GM23248 (cell line): ENCODE measurements at places on chromosomes 4 and X. TPM values are rescaled to one million over a fixed set of nuclear protein-coding genes. Genes with fewer than 3 reads are reported as not detected.
A peak's percentile ranks its signal among the peaks of the same experiment; 100 is the strongest.

DNA sequence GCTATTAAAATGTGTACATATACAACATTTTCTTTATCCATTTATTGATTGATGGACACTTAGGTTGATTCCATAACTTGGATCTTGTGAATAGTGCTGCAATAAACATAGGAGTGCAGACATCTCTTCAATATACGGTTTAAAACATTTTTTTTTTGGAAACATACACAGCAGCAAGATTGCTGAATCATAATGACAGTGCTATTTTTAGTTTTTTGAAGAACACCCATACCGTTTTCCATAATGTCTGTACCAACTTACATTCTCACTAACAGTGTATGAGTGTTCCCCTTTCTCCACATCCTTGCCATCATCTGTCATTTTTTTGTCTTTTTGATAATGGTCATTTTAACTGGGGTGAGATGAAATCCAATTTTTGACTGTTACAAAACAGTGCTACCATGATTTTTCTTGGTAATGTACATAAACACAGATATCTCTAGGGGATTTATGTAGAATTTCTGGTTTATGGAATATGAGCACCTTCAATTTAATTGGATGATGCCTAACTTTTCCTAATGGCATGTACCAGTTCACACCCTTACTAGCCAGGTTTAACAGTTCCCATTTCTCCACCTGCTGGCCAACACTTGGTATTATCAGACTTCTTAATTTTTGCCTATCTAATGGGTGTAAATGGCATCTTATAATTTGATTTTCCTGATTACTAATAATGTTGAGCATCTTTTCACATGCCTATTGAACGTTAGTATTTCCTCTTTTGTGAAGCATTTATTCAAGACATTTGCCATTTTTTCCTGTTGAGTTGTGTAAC is 21.0 kb upstream of the TMSB15B start:
- peak; percentile 51 for DNase-seq

DNA sequence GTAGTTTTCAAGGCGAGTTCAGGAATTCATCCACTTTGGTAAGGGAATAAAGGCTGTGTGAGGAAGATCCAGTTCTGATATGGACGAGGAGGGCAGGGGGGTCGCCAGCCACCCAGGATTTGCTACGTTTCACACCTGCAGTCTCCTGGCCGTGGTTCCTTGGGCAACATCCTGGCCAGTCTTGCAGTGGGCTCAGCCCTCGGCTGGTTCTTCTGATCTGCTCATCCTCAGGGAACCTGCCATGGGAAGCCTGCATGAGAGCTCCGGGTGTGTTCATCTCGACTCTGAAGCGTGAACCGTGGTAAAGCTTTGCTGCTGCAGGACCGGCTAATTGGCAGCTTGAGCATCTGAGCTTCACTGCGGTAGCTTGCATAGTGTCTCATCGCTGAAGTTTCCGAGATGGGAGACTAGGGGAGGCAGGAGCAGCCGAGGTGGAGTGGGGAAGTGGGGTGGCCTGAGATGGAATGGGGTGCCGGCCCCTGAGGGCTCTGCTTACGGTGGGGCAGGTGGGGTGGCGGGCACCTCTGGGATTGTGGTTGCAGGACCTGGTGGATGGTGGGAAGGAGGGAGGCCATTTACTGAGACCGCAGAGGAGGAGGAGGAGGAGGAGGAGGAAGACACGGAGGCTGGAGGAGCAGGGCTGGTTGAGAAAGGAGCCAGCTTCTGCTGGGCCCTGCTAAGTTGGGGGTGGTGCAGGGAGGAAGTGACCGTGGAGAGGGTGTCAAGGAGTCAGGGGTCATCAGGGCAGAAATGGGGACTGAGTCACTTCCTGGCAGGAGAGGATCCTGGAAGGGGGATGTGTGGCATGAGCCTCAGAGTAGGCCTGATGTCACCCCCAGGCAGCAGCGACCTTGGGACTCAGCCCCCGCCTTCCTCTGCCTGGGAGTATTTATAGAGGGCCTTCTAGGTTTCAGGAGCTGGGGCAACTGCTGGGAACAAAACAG is 213.1 kb upstream of the PSAPL1 start:
- DNase-seq: peak; percentile 58

- DNase-seq: no peak
Observed at GRCh38 chrX:31551913-31552312, 480.1 kb upstream of the FTHL17 start.

DNA sequence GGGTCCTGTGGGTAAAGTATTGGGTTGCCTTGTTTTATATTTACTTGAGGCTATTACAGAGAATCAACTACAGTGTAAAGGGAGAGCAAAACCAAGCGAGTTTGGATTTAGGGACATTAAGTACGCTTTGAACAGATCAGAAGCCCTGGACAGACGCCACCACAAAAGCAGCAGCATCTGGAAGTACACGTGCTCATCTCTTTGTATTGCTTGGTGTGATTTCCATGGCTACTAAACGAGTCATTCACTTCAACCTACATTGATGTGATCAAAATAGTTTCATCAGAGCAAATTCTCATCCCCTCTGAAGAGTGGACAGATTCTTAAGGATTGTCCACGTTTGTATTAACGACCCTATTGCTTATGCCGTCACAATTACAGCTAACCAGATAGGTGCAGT is 85.1 kb downstream of the SORBS2 start:
- DNase-seq: peak; percentile 39

DNA sequence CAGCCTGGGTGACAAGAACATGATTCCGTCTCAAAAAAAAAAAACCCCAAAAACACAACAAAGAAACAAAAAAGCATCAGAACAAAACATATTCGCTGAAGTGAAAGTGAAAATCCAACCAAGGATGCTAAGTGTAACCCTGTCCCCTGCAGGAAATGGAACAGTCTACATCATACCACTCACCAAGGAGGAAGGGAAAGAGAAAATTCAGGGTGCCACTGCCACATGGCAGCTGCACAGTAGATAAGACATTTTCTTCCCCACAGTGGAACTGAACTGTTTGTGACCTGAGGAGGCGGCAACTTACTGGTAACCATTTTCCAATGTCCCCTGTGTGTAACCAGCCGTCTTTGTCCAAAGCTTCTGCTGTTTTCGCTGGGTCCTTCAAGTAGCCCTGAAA is 28.2 kb upstream of the CENPU start:
- DNase-seq: no peak

DNA sequence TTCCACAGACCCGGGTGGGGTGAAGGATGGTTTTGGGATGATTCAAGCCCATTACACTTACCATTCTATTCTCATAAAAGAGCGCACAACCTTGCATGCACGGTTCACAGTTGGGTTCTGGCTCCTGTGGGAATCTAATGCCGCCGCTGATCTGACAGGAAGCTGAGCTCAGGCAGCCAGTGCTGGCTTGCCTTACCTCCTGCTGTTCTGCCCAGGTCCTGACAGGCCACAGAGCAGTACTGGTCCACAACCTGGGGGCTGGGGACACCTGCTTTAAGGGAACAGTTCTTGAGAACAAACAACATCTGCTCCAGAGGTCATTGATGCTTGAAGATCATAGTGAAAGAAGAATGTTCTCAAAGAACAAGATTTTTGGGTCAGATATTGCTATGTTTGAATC is 8.0 kb upstream of the HS3ST1 start:
- DNase-seq: no peak

- no peak for DNase-seq
Observed at GRCh38 chr4:17664755-17665154, 50.3 kb downstream of the MED28 start.

The RNF4 gene
- polyA plus RNA-seq: 63.1 and 67.8 TPM in 2 replicates

DNA sequence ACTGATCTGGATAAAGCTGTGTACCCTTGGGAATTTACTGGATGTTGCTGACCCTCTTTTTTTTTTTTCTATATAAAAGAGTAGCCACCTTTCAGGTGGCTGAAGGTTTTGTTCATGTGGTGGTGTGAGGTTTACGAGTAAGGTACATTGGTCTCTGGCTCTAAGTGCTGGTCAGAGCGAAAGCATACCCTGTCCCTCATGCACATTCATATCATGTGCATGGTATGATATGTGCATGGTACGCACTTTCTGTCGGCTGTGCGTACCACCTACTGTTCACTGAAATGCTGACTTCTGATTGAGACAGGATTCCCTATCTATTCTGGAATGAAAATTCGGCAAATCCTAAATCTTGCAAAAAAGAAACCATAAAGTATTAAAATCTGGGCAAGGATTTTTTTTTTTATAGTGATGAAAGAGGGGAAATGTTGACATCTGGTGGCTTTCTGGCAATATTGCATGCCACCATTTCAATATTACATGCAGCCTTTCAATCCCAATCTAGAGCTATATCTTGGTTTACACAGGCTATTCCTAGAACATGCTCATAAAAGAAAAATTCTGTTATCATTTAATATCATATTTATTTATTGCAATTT is 32.8 kb downstream of the FAM149A start:
- peak; percentile 61 for DNase-seq

DNA sequence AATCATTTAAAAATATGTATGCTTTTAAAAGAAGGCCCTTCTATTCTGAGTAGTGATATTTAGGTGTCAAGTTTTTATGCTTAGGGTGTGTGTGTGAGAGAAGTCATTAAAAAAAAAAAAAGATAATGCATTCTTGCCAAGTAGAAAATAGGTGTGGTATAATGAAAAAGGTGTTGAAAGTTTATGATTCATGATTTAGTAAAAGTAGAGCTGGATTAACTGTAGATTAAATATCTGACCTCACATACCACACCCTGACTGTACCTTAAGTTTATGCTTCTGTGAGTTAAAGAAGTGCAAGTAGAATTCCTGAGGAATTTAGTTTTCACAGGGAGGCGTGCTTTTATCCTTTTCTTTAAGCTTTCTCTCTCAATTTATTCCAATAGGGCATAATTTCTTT is 71.1 kb downstream of the BMPR1B start:
- no peak for DNase-seq

The MAGEA2 gene
- polyA plus RNA-seq: not detected in 2 replicates

- DNase-seq: peak; percentile 69
Observed at GRCh38 chrX:22629105-22629725, 356.5 kb downstream of the CBLL2 start.

- no peak for DNase-seq
Observed at GRCh38 chr4:25050370-25051078, 19.8 kb upstream of the LGI2 start.

- no peak for DNase-seq
Observed at GRCh38 chr4:88826771-88827170, 129.1 kb upstream of the NAP1L5 start.

DNA sequence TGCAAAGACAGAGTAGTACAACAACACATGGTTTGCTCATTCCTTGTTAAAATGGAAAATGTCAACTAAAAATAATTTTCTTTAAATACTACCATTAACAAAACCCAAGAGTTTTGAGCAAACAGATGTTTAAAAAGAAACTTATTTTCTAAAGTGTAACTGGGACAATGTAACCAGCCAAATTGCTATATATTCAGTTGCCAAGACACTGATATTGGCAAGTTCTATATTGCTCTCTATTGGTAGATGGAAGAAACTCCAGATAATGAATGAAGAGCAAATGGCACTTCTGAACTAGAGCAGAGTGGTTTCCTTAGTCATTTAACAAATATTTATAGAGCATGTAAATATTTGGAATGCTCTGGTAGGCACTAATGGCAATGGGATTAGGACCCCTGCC is 966.2 kb downstream of the RPA4 start:
- no peak for DNase-seq

The PCDH11X gene
- not detected in 2 replicates for polyA plus RNA-seq

GRCh38 chrX:10756441-10756840 is 136.1 kb upstream of the MID1 start:
- DNase-seq: peak; percentile 85

DNA sequence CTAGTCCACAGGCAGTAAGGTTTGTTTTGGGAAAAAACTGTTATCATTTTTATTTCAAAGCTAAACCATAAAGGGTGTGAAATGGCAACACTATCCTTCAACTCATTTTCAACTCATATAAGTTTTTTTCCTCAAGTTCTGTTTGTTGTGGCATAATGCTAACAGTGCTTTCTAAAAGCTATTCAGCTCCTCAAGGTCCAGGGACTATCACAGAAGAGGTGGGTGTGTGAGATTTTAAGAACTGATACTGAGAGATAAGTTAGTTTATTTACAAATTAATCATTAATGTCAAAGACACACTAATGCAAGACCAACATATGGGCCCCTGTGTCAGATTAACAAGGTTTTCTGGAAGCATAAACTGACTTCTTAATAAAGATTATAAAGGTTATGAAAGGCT is 11.8 kb downstream of the UGT2B15 start:
- no peak for DNase-seq

The THAP6 gene
- 13.2 TPM in 2 replicates for polyA plus RNA-seq

- DNase-seq: peak; percentile 61
Observed at GRCh38 chrX:34875204-34875603, 67.4 kb upstream of the FAM47B start.

- peak; percentile 80 for DNase-seq
Observed at GRCh38 chrX:78527263-78527662, 131.9 kb downstream of the RTL3 start.

GRCh38 chr4:158238575-158238974 is 28.3 kb downstream of the TMEM144 start:
- DNase-seq: no peak

The RAB39B gene
- 1.1 and 1.9 TPM in 2 replicates for polyA plus RNA-seq

- peak; percentile 80 for DNase-seq
Observed at GRCh38 chrX:24395775-24396174, 35.3 kb downstream of the SUPT20HL1 start.

The CT45A5 gene
- not detected in 2 replicates for polyA plus RNA-seq

- peak; percentile 6 for DNase-seq
Observed at GRCh38 chrX:74117962-74118902, 185.7 kb upstream of the ZCCHC13 start.

GRCh38 chr4:29467044-29467717 is 1253.0 kb upstream of the PCDH7 start:
- DNase-seq: no peak

The MPP1 gene
- 16.6 and 17.4 TPM in 2 replicates for polyA plus RNA-seq

DNA sequence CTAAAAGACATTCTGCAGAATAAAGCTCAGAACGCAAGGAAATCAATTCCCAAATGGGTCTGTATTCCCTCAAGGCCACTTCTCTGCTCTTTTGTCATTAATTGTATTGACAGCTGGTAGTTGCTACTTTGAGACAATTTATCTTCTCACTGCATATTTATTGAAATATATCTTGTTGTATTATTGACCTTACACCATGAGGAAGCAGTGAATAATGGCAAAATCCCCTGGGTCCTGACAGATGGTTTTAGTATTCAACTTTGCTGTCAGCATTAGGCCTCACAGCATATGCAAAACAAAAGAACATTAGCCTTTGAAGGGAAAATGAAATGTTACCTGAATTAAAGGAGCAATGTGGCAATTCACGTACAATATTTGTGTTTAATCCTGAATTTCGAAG is 406.1 kb upstream of the TRAM1L1 start:
- no peak for DNase-seq

The EVC2 gene
- polyA plus RNA-seq: 4.3 and 4.6 TPM in 2 replicates

The ATP1B4 gene
- not detected in 2 replicates for polyA plus RNA-seq

The GNRHR gene
- 0.08 TPM in 1 of 2 replicates, not detected in the other for polyA plus RNA-seq

- no peak for DNase-seq
Observed at GRCh38 chrX:119017077-119017476, 42.7 kb downstream of the LONRF3 start.

DNA sequence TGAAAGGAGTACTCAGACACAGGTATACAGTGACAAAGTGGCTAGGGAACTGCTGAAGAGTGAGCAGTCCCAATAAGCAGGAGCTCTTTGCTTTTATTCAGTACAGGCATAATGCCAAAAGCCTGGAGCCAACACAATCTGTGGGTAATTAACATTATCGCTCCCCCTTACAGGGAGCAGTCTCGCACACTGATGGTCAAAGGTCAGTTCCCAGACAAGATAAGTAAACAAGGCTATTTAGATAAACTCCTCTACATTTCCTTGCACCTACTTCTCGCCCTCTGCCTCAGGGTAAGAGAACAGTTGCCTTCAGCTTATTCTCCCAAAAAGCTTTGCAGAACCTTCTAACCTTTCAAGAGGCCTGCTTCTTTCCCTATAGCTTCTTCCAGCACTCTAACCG is 73.9 kb upstream of the TAF9B start:
- DNase-seq: no peak

The PDZD4 gene
- not detected in 2 replicates for polyA plus RNA-seq

GRCh38 chrX:13694359-13694758 is 5.4 kb downstream of the RAB9A start:
- DNase-seq: peak; percentile 35

The MBTPS2 gene
- 24.0 and 25.5 TPM in 2 replicates for polyA plus RNA-seq
